ENCODE measurements at places on chromosomes 3 and 15.

- no peak for DNase-seq
Measured at GRCh38 chr15:67109141-67110034, 44.0 kb downstream of the SMAD3 start.

GRCh38 chr3:124441766-124442165 is 288.5 kb upstream of the UMPS start:
- DNase-seq = no peak

DNA sequence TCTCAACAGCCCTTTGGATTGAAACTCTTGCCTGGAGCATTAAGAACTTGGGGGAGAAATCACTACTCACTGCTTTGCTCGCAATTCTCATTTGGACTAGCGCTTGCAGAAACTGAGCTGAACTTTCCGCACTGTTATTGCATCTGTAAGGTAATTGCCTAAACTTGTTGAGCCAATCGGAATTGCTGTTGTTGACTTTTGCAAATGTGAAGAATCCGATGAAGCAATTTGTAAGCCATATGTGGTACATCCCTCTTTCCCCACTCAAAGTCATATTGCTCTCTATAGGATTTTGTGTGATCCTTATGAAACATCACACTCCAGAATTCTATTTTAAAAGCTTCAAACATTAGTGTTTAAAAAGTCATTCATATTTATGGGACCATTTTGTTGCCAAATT is 191.7 kb upstream of the GBE1 start:
- no peak for DNase-seq

DNA sequence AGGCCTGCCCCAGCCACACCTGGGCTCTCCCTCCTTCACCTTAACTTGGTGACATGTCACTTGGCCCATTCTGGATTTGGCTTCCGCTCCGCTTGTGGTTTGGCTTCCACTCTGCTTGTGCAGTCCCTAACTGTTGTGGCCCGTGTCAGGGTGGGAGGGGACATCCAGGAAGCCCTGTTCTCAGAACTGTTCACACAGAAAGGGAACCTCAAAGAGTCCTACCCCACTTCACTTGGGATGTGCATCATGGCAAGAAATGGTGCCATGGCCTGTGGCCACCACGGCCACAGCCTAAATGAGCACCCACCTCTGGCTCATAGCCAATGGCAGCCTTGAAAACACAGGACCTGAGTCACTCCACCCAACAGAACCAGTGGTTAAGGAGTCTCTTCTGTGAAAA is 63.4 kb downstream of the CYP19A1 start:
- no peak for DNase-seq

DNA sequence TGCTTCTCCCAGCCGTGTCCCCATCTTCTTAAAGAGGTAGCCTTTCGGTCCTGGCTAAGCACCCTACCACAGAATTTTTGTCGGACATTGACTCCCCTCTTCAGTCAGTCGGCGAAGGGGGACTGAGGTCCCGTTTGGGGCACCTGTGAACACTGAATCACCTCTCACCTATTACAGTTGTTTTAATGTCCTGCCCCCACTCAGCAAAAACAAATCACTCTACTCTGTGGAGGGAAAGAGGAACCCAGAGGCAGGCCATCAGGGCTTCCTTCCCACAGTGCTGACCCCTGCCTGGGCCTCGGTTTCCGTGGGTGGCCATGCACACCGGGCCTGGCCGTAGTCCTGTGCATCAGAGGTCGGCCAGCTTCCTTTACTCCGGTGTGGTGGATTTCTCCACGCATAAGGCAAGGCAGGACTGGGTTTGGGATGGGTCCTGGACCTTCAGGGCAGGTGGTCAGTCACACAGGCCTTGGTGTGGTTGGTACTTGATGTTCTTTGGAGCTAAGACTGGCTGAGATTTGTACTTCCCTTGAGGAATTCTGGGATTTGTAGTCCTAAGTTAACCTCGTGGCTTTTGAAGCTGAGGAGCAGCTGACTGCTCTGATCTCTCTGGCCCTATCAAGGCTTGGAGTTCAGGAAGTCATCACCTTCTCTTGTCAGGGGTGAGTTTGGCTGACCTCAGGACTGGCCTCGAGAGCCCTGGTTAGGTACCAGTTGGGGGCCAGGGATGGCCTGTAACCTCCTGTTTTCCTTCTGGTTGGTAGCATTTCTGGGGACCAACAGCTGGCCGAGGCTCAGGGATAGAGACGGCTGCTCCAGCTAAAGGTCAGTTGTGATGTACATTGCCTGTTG is 627 bp upstream of the FAM131A start:
- DNase-seq = no peak

GRCh38 chr3:176663387-176663786 is 533.9 kb downstream of the TBL1XR1 start:
- no peak for DNase-seq

DNA sequence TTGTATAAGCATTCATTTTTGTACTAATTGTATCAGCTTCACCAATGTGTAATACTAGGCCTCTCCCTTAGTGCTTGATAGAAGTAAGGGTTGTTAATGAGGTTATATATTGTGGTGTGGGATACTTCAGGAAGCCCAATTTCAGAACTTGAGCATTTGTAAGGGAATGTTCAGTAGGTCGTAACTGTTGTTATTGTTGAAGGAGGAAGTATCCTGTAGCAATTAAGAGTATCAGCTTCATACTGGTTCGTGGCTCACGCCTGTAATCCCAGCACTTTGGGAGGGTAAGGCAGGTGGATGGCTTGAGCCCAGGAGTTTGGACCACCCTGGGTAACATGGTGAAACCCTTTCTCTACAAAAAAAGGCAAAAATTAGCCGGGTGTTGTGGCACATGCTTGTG is 30.6 kb downstream of the IQGAP1 start:
- no peak for DNase-seq

DNA sequence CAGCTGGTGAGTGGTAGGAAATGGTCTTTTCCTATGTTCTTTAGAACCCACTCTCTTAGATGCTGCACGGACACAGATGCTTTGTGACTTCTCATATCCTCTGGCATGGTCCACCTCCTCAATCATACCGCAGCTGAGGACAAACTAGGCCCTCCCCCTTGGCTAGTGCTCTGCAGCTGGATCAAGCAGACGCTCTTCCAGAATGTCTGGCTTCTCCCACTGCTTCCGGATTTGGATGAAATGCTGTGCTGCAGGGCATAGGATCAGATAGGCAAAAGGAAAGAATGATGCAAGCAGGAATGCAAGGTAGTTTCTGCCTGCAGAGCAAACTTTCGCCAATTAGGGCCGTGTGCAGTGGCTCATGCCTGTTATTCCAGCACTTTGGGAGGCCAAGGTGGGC is 75.7 kb upstream of the SLC4A7 start:
- no peak for DNase-seq

- no peak for DNase-seq
Measured at GRCh38 chr3:50242851-50243542, 7.0 kb downstream of the GNAI2 start.

DNA sequence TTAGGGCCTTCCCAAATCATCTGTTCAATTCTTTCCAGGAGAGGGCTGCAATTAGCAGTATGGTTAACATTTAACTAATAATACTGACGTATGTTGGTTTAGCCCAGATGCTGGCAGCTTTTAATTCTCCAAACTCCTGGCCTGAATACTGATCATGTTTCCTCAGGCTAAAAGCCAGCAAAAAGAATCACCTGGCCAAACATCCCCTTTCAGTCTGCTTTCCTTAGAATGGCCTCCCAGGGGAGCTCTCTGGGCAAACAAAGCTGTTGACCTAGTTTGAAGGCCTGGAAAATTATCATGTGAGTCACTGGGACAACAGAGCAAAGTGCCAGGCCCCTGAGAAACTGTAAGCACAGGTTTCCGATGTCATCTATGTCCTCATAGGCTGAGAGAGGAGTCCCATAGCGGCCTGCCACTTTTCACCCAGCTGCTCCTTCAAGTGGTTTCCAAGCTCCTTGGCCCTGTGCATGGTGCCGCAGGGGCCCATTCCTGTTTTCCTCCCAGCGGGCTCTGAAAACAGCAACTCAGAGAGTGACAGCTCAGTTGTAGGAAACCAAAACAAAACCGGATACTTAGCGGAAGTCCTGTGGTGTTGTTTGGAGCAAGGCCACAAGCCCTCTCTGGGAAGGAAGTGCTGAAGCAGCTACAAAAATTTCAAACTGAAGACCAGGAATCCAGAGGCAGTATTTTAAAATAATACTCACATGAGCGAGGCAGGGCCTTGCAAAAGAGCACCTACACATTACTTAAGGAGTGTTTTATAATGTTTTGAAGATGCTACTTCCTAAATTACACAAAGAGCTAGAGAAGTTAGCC is 36.5 kb upstream of the RAB11A start:
- peak; percentile 66 for DNase-seq

DNA sequence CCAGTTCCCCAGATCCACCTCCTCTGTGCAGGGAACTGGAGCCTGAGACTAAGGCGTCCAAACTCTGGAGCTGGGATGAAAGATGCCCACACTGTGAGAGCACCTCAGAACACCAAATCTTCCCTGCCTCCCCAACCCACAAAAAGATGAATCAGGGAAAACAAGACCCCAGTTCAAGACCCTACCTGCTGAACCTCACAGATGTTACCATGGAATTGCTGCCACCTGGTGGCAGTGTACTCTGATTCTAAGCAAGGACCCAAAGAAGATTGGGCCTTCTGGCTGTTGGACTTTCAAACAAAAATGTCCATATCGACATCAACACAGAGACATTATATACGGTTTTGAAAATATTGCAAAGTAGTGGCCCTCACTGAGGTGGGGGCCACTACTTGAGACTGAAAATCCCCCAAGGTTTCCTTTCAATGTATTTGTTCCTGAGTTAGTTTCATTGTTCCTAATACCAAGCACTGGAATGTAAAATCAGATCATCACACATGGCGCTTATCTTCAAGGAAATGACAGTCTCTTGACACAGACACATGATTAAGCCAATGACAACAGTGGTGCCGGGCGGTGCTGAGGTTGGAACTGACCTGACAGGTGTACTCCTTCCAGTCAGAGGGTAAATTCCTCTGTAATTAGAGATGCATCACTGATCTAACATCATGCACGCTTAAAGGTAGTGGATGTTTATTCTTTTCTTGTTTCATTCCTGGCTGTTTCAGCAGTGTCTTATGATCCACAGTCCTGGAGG is 67.6 kb downstream of the SLC6A11 start:
- peak; percentile 8 for DNase-seq

GRCh38 chr3:50389414-50389767 is 30.1 kb upstream of the TMEM115 start:
- DNase-seq = no peak

GRCh38 chr3:170809007-170809974 is 60.7 kb downstream of the RPL22L1 start:
- DNase-seq = no peak

DNA sequence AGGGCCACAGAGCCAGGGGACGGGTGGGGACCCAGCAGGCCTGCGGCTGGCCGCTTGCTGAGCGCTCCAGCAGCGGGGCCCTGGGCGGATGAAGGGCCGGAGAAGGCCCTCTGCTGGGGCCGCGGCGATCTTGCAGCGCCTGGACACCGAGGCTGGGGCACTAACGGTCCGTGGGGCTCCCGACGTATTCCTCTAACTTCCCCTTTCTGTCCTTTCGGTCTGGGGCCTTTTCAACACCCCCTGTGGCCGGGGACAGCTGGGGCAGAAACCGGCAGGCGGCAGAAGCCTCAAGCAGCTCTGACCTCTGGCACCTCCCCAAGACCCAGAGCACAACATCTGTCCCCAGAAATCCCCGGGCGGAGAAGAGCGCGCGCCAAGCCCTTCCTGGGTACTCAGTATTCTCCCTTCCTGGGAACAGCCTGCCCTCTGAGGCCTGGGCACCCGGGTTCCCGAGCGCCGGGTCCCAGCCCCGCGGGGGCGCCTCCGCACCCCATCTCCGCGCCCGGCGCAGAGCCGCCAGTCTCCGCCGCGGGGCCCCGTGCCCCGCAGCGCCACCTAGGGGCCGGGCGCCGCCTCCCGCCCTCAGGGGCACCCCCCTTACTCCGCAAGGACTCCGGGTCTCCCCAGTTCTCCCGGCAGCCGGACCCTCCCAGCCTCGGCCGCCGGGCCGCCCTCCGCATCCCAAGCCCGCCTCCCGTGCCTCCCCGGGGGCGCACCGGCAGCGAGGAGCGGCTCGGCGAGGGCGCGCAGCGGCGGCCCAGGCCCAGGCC is 582 bp upstream of the SLCO3A1 start:
- DNase-seq = peak; percentile 84

DNA sequence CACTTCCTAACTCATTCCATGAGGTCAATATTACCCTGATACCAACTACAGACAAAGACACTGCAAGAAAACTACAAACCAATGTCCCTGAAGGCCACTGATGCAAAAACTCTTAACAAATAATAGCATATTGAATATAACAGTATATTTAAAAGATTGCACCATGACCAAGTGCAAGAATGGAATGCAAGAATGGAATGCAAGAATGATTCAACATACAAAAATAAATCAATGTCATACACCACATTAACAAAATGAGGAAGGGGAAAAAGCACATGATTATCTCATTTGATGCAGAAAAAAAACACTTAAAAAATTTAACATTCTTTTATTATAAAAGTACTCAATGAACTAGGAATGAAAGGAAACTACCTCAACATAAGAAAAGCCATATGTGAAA is 463.1 kb upstream of the NECTIN3 start:
- no peak for DNase-seq

DNA sequence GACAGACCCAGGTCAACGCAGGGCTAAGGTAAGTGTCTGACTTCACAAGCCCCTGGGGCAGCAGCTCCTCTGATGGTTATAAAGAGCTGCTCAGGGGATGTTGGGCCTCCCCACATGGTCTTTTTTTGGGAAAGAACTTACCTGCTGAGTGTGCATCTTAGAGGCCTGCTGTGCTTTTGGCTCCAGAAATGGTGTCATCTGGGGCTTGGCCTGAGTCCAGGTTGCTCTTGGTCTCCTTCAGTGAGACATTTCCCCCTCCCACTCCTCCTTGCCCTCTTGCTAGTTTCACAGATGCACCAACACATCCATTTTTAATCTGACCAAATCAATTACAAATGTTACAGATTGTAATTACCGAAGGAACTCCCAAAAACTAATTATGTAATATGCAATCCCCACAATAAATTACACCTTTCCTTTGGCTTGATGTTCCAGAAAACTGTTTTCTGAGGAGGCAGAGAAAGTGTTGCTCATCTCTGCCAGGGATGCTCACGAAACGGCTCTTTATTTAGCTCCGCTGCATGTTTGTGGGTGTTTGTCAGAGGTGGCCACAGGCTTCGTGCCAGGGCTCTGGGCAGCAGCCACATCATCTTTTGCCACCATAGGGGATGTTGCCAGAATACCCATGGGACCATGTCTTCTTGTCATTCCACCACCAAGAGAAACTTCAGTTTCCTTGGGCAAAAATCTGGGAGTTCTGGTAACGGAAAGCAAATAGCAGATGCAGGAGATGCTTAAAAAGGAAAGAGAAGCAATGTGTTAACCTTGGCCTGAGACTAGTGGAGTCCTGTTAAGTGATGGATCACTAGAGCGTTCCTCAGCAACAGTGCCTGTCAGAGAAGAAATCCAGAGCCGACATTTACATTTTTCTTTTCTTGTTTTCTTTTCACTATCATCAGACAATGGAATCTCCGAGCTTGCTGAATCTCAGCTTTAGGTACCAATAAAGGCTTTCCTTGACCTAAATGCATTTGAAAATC is 799.9 kb downstream of the AGBL1 start:
- no peak for DNase-seq
